Stimulated activated CD4-positive, alpha-beta T cell treated with anti-CD3 and anti-CD28 coated beads, Interleukin-12 subunit alpha, Interleukin-12 subunit beta, amount 100 ng/mL, for 24 hours (primary cell): ENCODE measurements at places on chromosomes 13 and 19.

GRCh38 chr13:32316028-32316339 is 676 bp downstream of the BRCA2 start:
- DNase-seq: no peak

GRCh38 chr13:64688893-64689677 is 2541.1 kb downstream of the PCDH9 start:
- no peak for DNase-seq

GRCh38 chr19:39157275-39157996 is 31.9 kb downstream of the PAK4 start:
- no peak for DNase-seq

DNA sequence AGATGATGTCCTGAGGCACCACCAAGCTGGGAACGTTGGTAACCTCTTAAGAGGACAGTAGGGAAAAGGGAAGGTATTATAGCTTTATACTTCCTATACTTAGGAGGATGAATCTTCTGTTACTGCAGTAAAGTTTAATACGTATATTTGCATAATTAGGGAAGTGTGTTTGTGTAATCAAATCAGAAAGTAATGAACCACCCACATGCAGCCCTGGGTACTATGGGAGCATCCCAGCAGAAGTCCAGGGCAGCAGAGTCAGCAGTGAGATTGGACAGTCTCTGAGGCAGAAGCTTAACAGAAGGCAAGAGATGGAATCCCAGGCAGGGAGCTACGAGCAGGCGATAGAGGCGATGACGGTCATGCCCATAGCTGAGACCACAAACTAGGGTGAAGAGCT is 12.5 kb downstream of the SAFB start:
- DNase-seq: no peak

DNA sequence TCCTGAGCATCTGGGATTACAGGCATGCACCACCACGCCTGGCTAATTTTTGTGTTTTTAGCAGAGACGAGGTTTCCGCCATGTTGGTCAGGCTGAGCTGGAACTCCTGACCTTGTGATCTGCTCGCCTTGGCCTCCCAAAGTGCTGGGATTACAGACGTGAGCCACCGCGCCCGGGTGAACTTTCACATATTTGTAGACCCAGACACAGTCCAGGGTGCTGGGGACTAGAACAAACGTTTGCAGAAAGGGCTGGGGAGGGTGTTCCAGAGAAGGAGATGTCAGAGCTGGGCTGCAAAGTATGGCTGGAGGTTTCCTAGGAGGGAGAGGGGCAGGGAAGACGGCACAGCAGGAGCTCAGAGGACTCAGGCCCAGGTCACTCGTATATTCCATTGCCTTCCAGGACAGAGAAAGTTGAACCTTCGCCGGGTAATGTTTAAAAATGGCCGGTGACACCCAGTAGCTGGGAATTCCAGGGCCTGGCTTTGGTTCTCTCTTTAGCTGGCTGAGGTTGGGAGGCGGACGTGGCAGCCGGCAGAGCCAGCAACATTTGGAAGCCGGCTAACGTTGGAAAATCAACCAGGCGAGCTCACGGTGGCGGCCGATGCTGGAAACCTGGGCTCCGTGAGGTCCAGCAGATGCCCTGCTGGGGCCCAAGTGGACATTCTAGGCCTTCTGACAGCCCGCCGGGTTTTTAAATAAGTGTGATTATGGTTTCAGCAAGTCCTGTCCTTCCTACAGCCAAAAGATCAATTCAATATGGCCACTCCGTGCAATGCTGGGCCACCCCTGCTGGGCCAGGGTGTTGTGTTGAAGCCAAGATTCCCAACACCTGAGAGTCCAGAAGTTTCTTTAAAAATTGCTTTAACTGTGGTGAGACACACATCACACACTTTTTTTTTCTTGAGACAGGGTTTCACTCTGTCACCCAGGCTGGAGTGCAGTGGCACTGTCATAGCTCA is 41.5 kb downstream of the NFIC start:
- DNase-seq: no peak

DNA sequence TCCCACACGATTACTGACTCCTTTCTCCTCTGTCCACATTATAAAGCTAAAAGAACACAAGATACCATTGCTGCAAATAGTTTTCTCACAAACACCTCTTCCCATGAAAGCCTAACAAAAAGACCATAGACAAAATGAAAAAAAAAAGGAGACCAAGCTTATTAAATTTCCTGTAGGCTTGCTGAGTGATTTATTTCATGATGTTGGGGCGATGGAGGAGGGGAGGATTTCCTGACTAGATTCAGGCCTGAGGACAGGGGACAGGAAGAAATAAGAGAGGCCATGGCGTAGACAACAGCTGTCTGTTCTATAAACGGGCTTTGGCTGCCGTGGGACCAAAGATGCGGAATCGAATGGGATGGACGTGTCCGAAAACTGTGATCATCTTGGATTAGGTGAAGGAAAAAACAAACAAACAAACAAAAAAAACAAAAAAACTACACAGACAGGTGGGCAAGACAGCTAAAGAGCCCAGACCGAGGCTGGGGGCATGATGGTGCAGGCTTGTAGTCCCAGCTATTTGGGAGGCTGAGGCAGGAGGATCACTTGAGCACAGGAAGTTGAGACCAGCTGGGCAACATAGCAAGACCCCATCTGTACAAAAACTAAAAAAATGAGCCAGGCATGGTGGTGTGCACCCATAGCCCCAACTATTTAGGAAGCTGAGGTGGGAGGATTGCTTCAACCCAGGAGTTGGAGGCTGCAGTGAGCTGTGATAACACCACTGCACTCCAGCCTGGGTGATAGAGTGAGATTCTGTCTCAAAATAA is 5.3 kb downstream of the TMPRSS9 start:
- DNase-seq: no peak

- no peak for DNase-seq
These were observed 409.3 kb downstream of the ZNF536 start for GRCh38 chr19:30781519-30781918.

DNA sequence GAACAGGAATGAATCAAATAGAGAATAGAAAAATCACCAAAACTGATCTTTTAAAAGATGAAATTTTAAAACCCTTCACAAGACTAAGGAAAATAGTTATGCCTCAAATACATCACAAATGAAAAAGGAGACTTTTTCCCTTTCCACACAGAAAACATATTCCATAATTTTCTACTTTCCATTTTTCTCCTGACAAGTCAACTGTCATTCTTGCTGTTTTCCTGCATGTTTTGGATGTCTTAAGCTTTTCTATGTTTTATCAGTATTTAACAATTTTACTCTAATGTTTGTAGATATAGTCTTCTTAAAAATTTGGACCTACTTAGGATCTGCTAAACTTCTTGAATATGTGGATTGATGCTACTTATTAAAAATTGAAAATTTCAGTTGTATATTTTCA is 810.8 kb downstream of the OLFM4 start:
- no peak for DNase-seq

DNA sequence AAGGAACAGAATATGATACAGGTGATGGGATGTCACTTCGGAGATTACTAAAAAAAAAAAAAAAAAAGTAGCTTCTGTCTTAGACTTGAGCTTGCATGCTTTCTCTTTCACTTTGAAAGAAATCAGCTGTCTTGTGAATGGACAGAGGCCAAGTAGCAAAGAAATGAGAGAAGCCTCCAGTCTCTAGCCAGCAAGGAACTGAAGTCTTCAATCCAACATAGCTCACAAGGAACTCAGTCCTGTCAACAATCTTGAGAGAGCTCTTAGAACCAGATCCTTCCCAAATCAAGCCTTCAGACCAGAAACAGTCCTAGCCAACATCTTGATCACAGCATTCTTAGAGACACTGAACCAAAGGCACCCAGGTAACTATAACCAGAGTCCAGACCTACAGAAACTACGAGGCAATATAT is 7.7 kb downstream of the N4BP2L2 start:
- no peak for DNase-seq

- DNase-seq: no peak
These were observed 6.4 kb downstream of the NUDT15 start for GRCh38 chr13:48043789-48044503.

DNA sequence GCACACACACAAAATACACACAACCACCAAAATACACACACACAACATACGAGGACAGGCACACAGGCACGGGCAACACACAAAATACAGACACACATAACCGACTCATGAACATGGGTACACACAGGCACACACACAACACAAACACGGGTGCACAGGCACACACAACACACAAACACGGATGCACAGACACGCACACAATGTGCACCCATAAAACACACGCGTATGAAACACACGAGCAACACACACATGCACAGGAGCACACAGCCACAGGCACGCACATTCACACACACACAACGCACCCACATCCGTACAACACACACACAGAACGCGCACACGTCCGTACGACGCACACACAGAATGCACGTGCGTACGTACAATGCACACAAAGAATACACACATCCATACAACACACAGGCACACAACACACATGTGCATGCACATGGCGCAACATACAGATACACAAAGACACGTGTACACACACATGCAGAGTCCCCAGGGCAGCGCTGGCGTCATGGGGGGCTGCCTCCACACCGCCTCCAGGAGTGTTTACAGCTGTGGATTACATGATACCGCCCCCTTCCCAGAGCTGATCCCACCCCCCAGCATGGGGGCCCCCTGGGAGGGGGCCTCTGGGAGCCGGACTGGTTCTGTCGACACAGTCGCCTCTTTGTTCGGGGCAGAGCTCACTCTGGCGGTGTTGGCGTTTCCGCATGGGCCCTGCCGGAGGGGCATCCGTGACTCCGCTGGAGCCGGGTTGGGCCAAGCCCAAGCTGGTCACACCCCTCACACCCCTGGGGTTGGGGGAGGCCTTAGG is 2.9 kb downstream of the SBNO2 start:
- no peak for DNase-seq

DNA sequence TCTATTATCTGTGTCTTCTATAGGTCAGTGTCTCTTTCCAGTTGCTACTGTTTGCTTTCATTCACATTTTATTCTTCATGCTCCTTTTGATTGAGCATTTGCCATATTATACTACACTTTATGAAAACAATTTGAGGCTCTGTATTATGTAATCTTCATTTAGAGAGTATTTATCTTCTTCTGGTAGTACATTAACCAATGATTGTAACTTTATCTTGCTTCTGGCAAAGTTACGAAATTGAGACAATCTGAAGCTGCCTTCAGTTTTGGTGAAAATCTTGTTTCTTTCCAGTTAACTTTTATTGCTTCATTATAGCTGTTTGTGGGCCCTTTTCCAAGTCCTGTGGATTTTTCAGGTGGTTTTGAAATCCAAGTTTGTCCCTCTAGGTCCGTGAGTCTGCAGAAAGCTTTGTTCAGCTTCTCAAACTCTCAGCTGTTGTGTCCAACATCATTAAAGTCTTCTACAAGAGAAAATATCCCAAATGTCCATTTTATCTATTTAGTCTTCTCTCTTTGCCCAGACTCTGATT is 1255.4 kb upstream of the SPRY2 start:
- no peak for DNase-seq

DNA sequence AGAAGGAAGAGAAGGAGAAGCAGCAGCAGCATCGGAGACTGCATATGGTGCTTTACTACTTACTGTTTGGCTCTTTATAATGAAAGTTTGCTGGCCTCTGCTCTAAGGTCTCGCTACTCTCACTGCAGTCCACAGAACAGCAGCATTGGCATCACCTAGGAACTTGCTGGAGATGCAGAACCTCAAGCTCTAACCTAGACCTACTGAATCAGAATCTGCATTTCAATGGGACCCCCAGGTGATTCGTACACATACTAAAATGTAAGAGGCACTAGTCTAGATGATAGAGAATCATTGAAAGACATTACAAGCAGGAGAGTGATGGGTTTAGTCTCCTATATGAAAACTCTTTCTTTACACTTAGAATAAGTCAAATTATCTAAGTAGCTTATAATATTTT is 270.6 kb downstream of the KLF5 start:
- no peak for DNase-seq

DNA sequence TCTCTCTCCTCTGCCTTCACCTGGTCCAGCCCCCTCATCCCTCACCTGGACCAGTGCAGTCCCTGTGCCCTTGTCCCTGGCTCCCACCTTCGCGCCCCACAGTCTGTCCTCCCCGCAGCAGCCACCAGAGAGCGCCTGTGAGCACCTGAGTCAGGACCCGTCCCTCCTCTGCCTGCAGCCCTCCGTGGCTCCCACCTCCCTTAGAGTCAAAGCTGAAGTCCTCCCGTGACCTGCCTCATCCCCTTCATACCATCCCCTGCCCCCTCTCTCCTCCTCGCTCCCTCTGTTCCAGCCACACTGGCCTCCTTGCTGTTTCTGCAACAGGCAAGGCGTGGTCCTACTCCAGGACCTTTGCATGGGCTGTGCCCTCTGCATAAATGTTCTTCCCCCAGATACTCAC is 10.3 kb downstream of the CELF5 start:
- no peak for DNase-seq

GRCh38 chr13:27355894-27356293 is 68.5 kb upstream of the GTF3A start:
- no peak for DNase-seq

- DNase-seq: no peak
These were observed 7.5 kb downstream of the COG3 start for GRCh38 chr13:45472171-45472705.

GRCh38 chr19:7681340-7682174 is 924 bp downstream of the TRAPPC5 start:
- DNase-seq: peak; percentile 85

- DNase-seq: no peak
These were observed 384.9 kb upstream of the ZNF507 start for GRCh38 chr19:31960474-31960873.

DNA sequence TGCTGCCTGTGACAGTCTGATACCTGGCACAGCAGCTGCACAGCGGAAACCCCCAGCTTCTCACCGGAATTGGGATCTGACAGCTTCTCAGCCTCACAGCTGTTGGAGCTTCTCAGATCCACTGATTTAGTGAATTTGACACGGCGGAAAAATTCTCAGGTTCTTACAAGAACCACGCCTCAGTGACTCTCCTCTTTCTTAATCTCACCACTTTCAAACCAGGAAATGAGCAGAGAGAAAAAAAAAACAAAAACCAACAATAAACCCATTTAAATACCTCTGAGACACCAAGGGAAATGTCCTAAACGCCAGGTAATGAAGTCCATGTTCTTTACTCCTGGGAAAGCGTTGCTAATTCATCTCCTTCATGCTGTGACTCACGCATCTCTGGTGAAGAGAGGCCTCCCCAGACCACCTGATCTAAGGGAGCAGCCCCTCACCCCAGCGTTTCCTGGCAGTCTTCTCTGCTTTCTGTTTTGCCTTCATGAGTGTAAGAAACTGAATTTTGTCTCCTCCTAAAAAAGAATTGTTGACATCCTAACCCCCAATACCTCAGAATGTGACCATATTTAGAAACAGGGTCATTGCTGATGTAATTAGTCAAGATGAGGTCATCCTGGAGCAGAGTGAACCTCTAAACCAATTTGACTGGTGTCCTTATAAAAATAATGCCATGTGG is 15.9 kb upstream of the IZUMO2 start:
- DNase-seq: no peak

- no peak for DNase-seq
These were observed 113.0 kb upstream of the SLC10A2 start for GRCh38 chr13:103178986-103179943.

DNA sequence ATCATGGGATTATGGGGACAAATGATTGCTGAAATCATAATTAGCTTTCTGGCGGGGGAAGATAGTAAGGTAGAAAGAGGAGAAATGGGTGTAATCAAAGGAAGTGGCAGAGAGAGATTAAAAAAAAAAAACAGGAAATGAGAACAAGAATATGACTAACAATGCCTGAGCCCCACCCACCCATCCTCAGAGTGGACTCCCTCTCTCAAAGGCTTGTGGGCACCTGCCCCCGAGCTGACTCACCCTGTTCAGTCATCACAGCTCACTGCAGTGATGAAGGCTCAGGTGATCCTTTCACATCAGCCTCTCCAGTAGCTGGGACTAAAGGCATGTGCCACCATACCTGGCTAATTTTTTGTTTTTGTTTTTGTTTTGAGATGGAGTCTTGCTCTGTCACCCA is 26.4 kb upstream of the TPT1 start:
- DNase-seq: peak; percentile 74
